ENCODE measurements at places on chromosomes 6 and 20.

DNA sequence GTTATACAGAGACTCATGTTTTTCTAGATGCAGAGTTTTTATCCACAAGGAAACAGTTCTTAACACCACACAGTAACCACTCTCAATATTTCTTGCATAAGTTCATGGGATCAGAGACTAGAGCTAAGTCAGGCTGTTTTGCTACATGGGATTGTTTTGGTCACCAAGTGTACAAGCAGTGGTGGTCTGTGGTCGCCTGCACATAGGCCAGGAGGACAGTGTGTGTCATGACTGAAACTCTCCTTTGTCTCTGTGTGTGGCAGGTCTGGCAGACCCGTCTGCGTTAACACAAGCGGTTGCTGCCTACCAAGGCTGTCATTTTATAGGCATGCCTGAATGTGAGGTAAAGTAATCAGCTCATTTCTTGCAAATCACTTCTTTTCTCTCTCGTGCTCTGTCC is 18.9 kb downstream of the WRNIP1 start:
- no peak for DNase-seq

DNA sequence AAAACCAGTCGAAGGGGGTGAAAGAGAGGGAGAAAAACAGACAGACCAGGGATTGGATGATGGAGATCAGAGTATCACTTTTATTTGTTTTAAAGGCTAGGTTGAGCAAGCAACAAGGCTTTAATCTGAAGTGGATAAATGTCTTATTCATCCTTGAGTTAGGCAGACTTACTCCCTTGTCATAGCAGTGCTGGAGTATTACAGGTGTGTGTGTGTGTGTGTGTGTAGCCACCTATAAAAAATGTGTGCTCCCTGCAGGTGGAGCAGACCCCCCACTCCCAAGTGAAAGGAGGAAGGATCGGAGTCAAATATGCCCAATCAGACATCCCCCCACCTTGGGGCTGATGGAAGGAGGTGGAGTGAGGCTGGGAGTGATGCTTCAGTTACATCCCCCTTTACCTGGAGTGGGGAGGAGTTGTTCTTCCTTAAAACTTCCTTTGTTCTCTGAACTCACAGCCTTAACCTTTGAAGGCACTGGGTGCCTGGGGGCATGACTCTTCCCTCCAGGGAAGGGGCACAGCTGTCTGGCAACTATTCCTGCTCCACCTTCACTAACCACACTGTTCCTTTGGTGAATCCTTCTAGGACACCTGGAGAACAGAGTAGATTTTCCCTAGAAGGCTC is 27.3 kb downstream of the PTK7 start:
- DNase-seq = no peak

- no peak for DNase-seq
Measured at GRCh38 chr6:15536198-15536955, 126.5 kb downstream of the DTNBP1 start.

DNA sequence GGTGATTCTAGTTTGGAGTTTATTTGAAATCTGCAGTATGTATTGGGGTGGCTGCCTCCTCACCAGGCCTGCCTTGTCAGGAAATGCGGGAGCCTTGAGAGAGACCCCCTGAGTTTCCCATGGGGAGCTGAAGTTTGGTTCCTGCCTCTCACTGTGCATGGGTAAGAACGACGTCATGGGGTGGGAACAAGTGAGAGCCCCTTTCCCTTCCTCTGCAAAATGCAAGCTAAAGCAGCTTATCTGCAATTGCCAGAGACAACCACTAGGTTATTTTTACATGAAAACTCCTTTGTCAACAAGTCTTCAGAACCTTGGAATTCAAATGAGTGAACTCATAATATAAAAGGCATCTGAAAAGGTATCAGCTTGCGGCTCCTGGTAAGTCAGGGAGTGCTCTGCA is 58.4 kb downstream of the TMEM170B start:
- DNase-seq = no peak

GRCh38 chr6:139236105-139236504 is 55.7 kb downstream of the TXLNB start:
- no peak for DNase-seq

DNA sequence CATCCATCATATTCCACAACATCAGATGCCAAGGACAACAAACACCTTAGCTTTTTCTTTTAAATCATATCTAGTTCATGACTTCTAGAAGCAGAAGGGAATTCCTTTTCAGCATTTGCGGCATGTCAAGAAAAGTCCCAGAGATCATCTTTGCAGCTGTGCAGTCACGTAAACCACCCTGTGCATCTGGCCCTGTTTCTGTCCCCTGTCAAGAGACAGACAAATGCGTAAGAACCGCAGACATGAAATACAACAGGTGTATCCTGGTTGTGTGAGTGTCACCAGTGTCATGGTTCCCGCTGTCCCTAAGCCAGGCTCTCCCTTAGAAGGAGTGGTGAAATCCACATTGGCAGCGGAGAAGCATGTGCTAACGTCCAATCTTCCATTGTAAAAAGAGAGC is 28.1 kb downstream of the LY86 start:
- no peak for DNase-seq

- DNase-seq = no peak
Measured at GRCh38 chr20:49398401-49399144, 83.9 kb downstream of the KCNB1 start.

DNA sequence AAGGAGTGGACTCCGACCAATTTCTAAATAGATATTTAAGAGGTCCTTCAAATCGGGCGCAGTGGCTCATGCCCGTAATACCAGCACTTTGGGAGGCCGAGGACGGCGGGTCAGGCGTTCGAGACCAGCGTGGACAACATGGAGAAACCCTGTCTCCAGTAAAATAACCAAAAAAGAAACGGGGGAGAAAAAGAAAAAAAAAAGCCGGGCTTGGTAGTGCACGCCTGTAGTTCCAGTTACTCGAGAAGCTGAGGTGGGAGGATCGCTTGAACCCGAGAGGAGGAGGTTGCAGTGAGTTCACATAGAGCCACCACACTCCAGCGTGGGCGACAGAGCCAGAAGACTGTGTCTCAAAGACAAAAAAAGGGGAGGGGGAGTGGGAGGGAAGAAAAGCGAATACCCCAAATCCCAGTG is 53.3 kb upstream of the HFE start:
- no peak for DNase-seq

All from CD8-positive, alpha-beta T cell (primary cell).